ENCODE measurements at places on chromosomes 13 and 19.

DNA sequence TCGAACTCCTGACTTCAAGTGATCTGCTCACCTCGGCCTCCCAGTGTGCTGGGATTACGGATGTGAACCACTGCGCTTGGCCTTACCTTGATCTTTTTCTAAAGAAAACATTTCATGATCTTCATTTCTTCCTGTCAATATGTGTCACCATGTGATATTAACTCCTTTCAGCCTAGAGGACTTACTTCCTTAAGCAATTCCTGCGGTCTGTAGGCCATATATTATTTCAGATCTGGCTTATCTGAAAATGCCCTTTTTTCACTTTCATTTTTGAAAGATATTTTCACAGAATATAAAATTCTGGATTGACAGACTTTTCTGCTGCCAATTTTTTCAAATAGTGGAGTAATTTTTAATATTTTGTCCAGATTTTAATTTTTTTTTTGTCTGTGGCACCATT, 2.0 kb upstream of the GPR32 start:
- DNase-seq = no peak

DNA sequence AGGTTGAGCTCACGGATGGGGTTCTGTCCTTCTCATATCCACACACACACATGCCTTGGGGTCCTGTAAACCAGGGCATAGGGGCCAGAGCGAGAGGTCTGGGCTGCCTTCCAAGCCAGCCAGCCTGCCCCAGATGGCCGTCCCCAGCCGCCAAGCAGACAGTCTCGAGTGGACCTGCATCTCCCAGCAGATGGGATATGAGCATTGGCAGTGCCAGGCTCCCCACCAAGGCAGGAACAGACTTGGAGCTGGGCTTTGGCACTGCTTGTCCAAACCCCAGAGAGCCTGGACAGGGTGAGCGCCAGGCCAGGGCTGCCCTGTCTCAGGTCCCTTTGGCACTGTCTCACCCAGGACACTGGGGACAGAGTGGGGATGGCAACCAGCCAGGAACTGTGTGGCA, 130.4 kb downstream of the DPF1 start:
- DNase-seq = no peak

- DNase-seq = no peak
Observed at GRCh38 chr13:40644838-40645604, 21.4 kb downstream of the FOXO1 start.

- no peak for DNase-seq
Observed at GRCh38 chr19:2858864-2859263, 8.3 kb upstream of the ZNF556 start.

- peak; percentile 40 for DNase-seq
Observed at GRCh38 chr19:58474997-58475713, 997 bp upstream of the ZNF446 start.

- no peak for DNase-seq
Observed at GRCh38 chr19:34480971-34481841, at the start of gene WTIP. WTIP (plus strand) TSS chr19:34481758; CDS start chr19:34481975, 217 bp downstream.

GRCh38 chr13:91946498-91947070, 548.2 kb downstream of the GPC5 start:
- DNase-seq = no peak

All from activated CD8-positive, alpha-beta memory T cell treated with anti-CD3 and anti-CD28 coated beads for 48 hours (primary cell).